ENCODE measurements at places on chromosomes 2 and 18. TPM values are rescaled to one million over a fixed set of nuclear protein-coding genes. Genes with fewer than 3 reads are reported as not detected.

DNA sequence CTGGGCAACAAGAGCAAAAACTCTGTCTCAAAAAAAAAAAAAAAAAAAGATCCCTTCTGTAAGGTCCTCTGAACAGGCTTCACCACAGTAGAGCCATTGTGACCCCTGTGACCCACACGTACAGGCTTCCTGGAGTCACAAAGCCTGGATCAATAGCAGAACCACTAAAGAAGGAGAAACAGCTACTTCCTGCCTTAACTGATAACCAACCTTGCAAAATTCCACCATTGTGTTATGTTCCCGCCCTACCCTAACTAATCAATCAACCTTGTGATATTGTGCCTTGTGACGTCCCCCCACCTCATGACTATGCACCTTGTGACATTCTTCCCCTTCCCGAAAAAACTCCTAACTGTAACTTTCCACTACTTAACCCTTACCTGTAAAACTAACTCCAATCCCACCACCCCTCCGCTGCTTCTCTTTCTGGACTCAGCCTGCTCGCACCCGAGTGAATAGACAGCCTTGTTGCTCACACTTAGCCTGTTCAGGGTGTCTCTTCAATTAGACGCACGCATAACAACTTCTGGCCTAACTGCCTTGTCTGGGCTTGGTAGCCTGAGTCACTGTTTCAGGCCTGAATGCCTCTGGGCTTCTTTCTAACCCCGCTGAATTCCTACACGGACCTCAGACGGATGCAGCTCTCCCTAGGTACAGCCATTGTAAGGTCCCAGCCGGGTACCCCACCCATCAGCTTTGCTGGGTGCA, 13.9 kb downstream of the SCYGR8 start:
- peaks cover 8% of the 10 kb centered on the region for H3K4me1 ChIP-seq
- no peaks in the 10 kb centered on the region for H3K27me3 ChIP-seq
- H3K36me3 ChIP-seq: no peaks in the 10 kb centered on the region
- DNase-seq: no peak
- no peak overlapping the region for H3K4me3 ChIP-seq

UGT1A10 gene
- not detected for total RNA-seq

DNA sequence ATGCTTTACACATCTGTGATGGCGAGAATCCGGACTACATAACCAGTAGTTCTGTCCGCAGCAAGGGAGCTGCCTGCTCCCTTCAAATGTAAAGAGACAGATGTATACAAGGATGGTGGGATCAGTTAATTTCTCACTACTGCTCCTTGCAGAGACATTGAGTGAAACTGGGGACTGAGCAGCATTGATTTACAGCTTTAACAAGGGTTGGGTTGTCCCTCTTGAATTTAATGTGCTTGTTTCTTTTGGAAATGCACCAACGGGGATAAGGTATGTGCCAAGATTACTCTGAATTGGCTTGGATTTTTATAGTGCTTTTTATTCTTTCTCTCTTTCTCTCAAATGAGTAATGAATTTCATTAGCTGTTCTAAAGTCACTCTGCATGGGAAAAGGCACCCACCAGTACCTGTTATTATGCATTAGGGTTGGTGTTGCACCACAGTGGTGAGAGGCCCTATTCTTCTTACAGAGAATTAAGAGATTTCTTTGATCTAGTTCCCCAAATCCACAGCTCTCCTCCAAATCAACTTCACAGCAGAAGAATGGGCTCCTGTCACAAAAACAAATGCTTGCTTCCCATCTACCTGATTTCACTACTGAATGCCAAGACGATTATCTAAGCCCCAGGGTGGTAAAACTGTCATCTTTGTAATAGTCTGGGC, 107.6 kb downstream of the DOCK10 start:
- H3K36me3 ChIP-seq: no peaks in the 10 kb centered on the region
- H3K27ac ChIP-seq: peak overlapping the region; percentile 6
- H3K27me3 ChIP-seq: no peaks in the 10 kb centered on the region
- H3K4me3 ChIP-seq: no peak overlapping the region

ELP2 gene
- total RNA-seq: 60.2 TPM

CDKL4 gene
- total RNA-seq: 2.7 TPM

PLGLB2 gene
- total RNA-seq: 2.0 TPM

DNA sequence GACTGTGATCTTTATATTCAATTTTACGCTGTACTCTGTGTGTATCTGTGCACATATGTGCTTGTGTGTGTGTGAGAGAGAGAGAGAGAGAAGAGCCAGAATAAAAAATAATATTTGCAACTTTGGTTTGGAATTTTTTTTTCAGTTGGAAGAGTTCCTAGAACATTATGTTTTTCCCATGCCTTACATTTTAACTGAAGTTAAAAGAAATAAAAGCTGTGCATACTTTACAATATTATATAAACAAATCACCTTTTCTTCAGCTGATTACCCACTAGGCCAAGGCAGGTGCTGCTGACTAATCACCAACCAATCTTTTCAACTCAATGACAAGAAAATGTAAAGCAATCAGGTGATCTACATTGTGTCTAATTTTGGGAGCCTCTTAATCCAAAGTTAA, 366.3 kb downstream of the NYAP2 start:
- H3K4me3 ChIP-seq: no peak overlapping the region
- DNase-seq: no peak
- H3K27ac ChIP-seq: no peak overlapping the region
- no peaks in the 10 kb centered on the region for H3K4me1 ChIP-seq
- H3K27me3 ChIP-seq: no peaks in the 10 kb centered on the region

- H3K4me1 ChIP-seq: peaks cover 24% of the 10 kb centered on the region
- DNase-seq: no peak
- no peaks in the 10 kb centered on the region for H3K36me3 ChIP-seq
- no peak overlapping the region for H3K27ac ChIP-seq
- H3K27me3 ChIP-seq: no peaks in the 10 kb centered on the region
These were observed 5.6 kb downstream of the MERTK start for GRCh38 chr2:111903930-111904439.

DNA sequence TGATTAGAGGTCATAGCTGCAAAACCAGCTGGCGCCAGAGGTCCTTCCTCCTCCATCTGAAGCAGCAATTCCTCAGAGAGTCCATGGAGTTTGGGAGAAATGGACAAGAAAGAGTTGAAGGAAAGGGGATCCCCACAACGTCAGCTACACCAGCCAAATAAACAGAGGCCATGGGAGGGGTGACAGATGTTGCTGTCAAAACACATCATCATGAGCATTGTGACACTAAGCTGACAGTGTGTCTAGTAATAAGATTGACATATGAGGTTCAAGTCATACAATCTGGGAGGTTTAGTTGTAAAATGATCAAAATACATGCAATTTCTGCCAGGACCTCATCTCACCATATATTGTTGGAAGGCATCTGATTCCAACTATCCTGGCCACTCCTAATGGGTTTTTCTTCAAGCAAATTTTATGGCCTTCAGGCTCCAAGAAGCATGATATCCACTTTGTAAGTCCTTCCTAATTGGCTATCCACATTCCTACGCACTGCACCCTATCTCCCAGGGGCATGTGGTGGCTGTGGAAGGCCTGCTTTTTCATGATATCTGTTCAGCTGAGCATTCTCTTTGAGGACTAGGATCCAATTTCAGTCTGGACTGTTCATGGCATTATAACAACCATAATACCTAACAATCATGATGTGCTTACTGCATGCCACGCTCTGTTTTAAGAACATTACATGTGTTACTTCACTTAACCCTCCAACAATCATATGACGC, 335.0 kb upstream of the ID2 start:
- H3K4me3 ChIP-seq: no peak overlapping the region
- no peaks in the 10 kb centered on the region for H3K4me1 ChIP-seq
- no peak for DNase-seq
- H3K36me3 ChIP-seq: no peaks in the 10 kb centered on the region
- no peak overlapping the region for H3K27ac ChIP-seq

CELF4 gene
- 2.2 TPM for total RNA-seq

RSAD2 gene
- 0.25 TPM for total RNA-seq

DNA sequence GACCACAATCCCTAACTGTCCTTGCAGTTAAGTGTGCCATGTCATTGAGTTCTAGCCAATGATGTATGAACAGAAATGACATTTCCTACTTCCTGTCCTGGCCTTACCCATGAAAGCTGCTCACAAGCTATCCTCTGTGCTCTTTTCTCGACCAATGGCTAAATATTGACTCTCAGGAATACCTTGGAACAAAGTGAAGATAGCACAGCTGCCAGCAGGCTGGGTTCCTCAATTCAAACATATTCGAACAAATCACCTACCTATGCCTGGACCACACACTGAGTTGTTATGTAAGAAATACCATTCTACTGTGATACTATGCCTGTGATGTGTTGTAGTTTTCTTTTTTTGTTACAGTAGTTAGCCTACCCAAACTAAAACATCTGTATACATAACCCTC, 65.1 kb downstream of the GAREM1 start:
- H3K36me3 ChIP-seq: no peaks in the 10 kb centered on the region
- DNase-seq: no peak
- H3K27me3 ChIP-seq: no peaks in the 10 kb centered on the region
- H3K4me1 ChIP-seq: peaks cover 6% of the 10 kb centered on the region

DNA sequence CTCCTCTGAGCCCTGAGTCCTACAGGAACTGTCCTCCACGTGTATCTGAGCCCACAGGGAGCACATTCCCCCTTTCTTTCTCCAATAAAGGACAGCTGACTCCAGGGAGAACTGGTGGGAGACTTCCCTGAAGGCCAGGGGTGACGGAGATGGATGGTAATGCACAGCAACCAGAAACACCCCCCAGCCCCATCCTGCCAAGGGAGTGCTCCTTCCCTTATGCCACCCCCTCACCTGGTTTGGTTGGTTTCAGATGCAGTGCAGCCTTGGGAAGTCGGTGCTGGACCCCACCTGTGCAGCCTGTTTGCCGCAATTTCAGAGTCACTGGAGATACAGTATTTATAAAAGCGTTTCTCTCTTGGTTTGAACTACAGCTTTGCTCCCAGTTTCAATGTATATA, 24.0 kb downstream of the GPR55 start:
- H3K27ac ChIP-seq: no peak overlapping the region
- H3K4me1 ChIP-seq: no peaks in the 10 kb centered on the region
- no peaks in the 10 kb centered on the region for H3K36me3 ChIP-seq
- H3K27me3 ChIP-seq: no peaks in the 10 kb centered on the region

USP34 gene
- 117 TPM for total RNA-seq

DNA sequence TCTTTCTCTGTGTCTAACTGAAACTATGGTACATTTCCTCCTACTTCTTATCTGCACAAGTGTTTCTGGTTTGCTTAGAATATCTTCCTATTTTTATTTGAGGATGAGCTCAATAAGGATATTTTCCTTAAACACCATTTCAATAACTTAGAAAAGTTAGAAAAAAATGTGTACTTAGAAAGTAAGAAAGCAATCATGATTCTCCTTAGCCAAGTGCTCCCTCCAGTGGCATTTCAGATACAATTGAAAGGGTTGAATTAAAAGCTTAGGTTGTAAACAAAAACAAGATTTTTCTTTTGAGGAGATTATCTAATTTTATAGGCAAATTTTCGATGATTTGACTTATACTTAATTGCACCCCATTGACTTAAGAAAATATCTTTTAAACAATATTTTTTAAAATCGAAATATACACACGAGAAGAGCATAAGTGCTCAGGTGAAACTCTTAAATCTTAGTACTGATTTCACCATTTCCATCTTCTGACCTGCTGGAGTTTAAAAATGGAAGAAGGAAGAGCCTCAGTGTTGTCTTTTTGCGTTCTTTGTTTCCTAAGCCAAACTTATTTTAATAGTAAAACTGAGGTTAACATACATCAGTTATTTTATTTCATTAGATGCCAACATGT, 26.9 kb downstream of the C18orf63 start:
- DNase-seq: no peak
- no peaks in the 10 kb centered on the region for H3K36me3 ChIP-seq
- no peak overlapping the region for H3K27ac ChIP-seq
- H3K27me3 ChIP-seq: no peaks in the 10 kb centered on the region

GRCh38 chr2:68469935-68470334, 2.5 kb downstream of the APLF start:
- DNase-seq: no peak
- H3K27me3 ChIP-seq: no peaks in the 10 kb centered on the region
- no peak overlapping the region for H3K27ac ChIP-seq

GRCh38 chr2:88627856-88628570, 749 bp upstream of the EIF2AK3 start:
- H3K4me3 ChIP-seq: peak overlapping the region; percentile 56
- peak; percentile 99 for DNase-seq
- peaks cover 46% of the 10 kb centered on the region for H3K4me1 ChIP-seq

GRCh38 chr2:49291619-49292018, 137.3 kb upstream of the FSHR start:
- no peak overlapping the region for H3K4me3 ChIP-seq
- H3K36me3 ChIP-seq: no peaks in the 10 kb centered on the region
- no peaks in the 10 kb centered on the region for H3K27me3 ChIP-seq
- no peak overlapping the region for H3K27ac ChIP-seq

PELI1 gene
- 60.4 TPM for total RNA-seq

DNA sequence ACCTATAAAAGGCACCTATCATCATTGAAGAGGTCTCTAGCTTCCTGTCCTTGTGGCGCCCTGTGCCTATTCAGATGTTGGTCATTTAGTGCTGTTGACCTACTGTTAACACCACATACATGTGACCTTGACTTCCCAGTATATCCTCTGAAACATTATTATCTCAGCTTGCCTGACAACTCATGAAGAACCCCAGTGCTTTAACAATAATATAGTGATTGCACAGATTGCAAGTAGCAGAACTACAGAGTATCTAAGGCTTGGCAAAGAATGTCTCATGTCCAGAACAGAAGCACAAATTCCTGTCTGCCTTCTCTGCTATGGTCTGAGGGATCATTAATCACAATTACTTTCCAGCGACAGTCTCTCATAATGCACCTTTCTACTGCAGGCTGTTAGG, 165.3 kb downstream of the LCLAT1 start:
- DNase-seq: no peak
- H3K27me3 ChIP-seq: no peaks in the 10 kb centered on the region
- H3K27ac ChIP-seq: no peak overlapping the region
- no peak overlapping the region for H3K4me3 ChIP-seq

Data from vagina (tissue), 2 donors.